ENCODE measurements at places on chromosomes 4 and X. TPM values are rescaled to one million over a fixed set of nuclear protein-coding genes. Genes with fewer than 3 reads are reported as not detected.

DMRTC1 gene
- 1.8 TPM for total RNA-seq

DNA sequence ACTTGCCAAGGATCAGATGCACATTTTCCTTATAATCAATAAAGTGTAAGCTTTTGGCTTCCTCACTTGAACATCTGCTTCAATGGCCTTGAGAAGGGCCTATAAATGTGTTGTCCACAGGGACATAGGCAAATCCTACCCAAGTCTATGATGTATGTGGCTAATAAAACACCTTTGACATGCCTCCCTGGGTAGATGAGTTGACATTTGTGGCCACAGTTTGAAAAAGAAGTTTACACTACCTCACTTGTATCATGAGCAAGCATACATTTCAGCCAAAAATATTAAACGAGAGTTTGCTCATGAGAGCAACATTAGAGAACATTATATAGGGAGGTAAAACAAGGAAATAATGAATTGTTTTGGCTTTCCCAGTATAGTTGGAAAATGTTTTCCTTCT lies 1067.7 kb downstream of the C4orf33 start:
- H3K36me3 ChIP-seq: no peaks in the 10 kb centered on the region
- DNase-seq: no peak
- H3K27me3 ChIP-seq: no peaks in the 10 kb centered on the region
- H3K4me3 ChIP-seq: no peak overlapping the region
- H3K4me1 ChIP-seq: no peaks in the 10 kb centered on the region

GRCh38 chr4:144750348-144750747 lies 104.4 kb downstream of the HHIP start:
- DNase-seq: no peak
- H3K27me3 ChIP-seq: no peaks in the 10 kb centered on the region

GRCh38 chr4:165872461-165873297 lies at the start of gene TLL1:
TLL1 (plus strand) TSS chr4:165873237; CDS start chr4:165873905, 668 bp downstream.
- no peak within 1 kb of the TSS for H3K27ac ChIP-seq
- no peak for DNase-seq
- H3K36me3 ChIP-seq: no peaks in the 10 kb centered on the region
- H3K4me3 ChIP-seq: peak within 1 kb of the TSS; percentile 39
- no peaks in the 10 kb centered on the region for H3K27me3 ChIP-seq

TMSB15A gene
- 5.7 TPM for total RNA-seq

DNA sequence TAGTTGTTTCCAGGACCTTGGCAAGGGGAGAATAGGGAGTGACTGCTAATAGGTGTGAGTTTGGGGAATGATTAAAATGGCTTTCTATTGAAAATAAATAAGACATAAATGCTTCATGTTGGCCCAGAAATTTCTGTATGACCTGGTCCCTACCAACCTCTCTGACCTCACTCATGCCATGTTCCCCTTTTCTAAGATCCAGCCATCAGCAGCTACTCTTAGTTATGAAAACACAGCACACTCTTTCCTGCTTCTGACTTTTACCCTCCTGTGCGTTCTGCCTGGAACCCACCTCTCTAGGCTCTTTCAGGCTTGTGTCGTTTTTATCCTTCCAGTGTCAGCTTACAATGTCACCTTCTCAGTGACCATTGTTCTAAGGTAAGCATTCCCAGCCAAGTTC lies 14.8 kb upstream of the CXCL5 start:
- no peaks in the 10 kb centered on the region for H3K4me1 ChIP-seq
- DNase-seq: no peak
- H3K4me3 ChIP-seq: no peak overlapping the region
- no peak overlapping the region for H3K27ac ChIP-seq
- H3K27me3 ChIP-seq: no peaks in the 10 kb centered on the region

GRCh38 chrX:22737541-22737940 lies 262.2 kb upstream of the DDX53 start:
- H3K36me3 ChIP-seq: no peaks in the 10 kb centered on the region
- no peak overlapping the region for H3K27ac ChIP-seq
- H3K4me3 ChIP-seq: no peak overlapping the region
- no peak for DNase-seq
- no peaks in the 10 kb centered on the region for H3K27me3 ChIP-seq

DNA sequence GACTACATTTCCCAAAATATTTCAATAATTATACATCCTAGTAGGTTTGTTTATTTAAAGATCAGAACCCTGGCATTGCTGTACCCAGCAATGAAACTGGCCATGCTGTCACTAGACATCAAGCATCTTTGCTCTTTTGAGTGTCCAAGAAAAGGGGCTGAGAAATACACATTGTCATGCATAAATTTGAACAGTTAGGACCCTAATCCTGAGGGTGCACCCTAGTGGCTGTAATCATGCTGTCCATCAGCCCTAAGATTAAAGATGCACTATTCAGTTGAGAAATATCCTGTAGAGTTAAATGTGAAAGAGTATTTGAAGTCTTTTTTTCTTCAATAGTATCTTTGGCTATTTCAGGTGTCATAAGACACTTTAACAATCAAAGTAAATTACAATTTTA lies 108.8 kb downstream of the NFKB1 start:
- H3K4me1 ChIP-seq: no peaks in the 10 kb centered on the region
- DNase-seq: no peak
- no peaks in the 10 kb centered on the region for H3K27me3 ChIP-seq
- H3K4me3 ChIP-seq: no peak overlapping the region

ADH1A gene
- total RNA-seq: 2.4 TPM

IL2 gene
- total RNA-seq: not detected

- DNase-seq: no peak
- no peak overlapping the region for H3K27ac ChIP-seq
- H3K27me3 ChIP-seq: no peaks in the 10 kb centered on the region
- no peaks in the 10 kb centered on the region for H3K4me1 ChIP-seq
- H3K36me3 ChIP-seq: no peaks in the 10 kb centered on the region
- H3K4me3 ChIP-seq: no peak overlapping the region
Observed at GRCh38 chr4:19126903-19127302, 1105.3 kb upstream of the LCORL start.

GRCh38 chrX:71195964-71196649 lies 26.9 kb upstream of the GJB1 start:
- no peak overlapping the region for H3K4me3 ChIP-seq
- DNase-seq: no peak
- H3K4me1 ChIP-seq: no peaks in the 10 kb centered on the region

CSAG3 gene
- total RNA-seq: not detected

COL4A6 gene
- total RNA-seq: 32.1 TPM

DNA sequence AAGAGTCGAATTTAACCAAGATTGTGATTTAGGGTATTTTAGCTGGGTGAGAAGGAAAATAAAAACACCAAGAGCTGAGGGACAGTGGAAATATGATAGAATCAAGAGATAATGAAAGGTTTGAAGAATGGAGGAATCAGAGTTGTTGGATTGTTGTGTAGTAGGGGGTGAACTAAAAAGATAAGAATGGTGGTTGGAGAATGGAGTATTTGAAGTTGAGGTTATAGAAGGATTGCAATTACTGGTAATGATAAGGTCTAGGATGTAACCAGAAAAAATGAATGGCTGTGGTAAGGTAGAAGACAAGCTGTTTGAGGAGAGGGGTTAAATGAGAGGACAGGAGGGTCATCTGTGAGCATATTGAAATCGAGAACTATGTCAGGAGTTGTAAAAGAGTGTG lies 4.5 kb downstream of the ABCE1 start:
- no peak overlapping the region for H3K4me3 ChIP-seq
- no peaks in the 10 kb centered on the region for H3K27me3 ChIP-seq
- H3K36me3 ChIP-seq: no peaks in the 10 kb centered on the region
- DNase-seq: no peak

AFM gene
- 0.15 TPM for total RNA-seq

DNA sequence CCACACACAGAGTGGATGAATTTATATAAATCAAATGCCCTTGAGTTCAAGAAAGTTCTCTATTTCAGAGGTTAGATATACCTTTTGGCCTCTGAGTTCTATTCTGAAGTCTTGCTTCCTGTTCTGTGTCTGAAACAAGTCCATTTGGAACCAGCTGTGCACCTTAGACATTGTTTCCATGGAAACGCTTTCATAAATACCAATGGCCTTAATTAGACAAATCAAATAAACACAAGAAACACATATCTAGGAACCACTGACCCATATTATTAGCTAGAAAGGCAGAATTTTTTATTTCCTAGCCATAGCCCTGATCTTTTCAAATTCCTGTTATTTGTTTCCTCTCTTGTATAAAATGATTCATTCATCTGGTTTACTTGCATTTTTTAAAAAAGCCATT lies 8.4 kb upstream of the C4orf54 start:
- peaks cover 15% of the 10 kb centered on the region for H3K4me1 ChIP-seq
- no peaks in the 10 kb centered on the region for H3K27me3 ChIP-seq
- no peak overlapping the region for H3K27ac ChIP-seq
- H3K4me3 ChIP-seq: no peak overlapping the region
- no peaks in the 10 kb centered on the region for H3K36me3 ChIP-seq
- DNase-seq: no peak

GRCh38 chr4:126627255-126627654 lies 1005.5 kb upstream of the INTU start:
- H3K4me1 ChIP-seq: no peaks in the 10 kb centered on the region
- no peak overlapping the region for H3K27ac ChIP-seq
- DNase-seq: no peak
- no peaks in the 10 kb centered on the region for H3K36me3 ChIP-seq
- H3K4me3 ChIP-seq: no peak overlapping the region

ODAPH gene
- not detected for total RNA-seq

KDR gene
- total RNA-seq: 35.6 TPM

DNA sequence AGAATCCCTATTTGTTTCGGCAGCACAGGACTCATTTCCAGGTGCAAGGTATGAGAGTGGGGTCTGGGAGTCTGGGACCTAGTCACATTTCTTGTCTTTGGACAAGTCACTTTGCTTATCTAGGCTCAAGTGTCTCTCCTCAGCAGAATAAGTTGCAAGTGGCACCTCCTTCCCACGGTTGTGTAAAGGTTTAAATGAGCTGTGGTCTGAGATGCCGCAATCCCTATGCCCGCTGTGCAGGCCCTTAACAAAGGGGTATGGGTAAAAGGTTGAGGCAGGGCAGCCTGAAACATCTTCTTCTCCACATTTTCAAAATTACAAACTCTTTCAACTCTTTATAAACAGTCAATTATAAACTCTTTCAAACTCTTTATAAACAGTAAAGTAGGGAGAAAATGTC lies 93.7 kb downstream of the RTL5 start:
- H3K27me3 ChIP-seq: no peaks in the 10 kb centered on the region
- peaks cover 1% of the 10 kb centered on the region for H3K4me1 ChIP-seq
- H3K4me3 ChIP-seq: no peak overlapping the region
- no peaks in the 10 kb centered on the region for H3K36me3 ChIP-seq
- no peak overlapping the region for H3K27ac ChIP-seq

Measured in ovary (tissue), 10 donors.